Ovary (tissue), 10 donors: ENCODE measurements at places on chromosomes 6 and 20. TPM values are rescaled to one million over a fixed set of nuclear protein-coding genes. Genes with fewer than 3 reads are reported as not detected.

Gene ABHD16B
- total RNA-seq: not detected

Gene SLC22A7
- not detected for total RNA-seq

Gene PHF3
- 64.2 TPM for total RNA-seq

Gene FABP7
- not detected for total RNA-seq

Gene ACAT2
- total RNA-seq: 7.7 TPM

Gene VGLL2
- total RNA-seq: not detected

Gene CLPSL2
- total RNA-seq: not detected

Gene SMLR1
- not detected for total RNA-seq

Gene SLC23A2
- total RNA-seq: 28.7 TPM

Gene FHL5
- total RNA-seq: 15.4 TPM

Gene BPIFB2
- total RNA-seq: not detected
